ENCODE measurements at places on chromosomes 7 and 10.

- H3K36me3 ChIP-seq = no peaks in the 10 kb centered on the region
- H3K27ac ChIP-seq = no peak overlapping the region
- no peaks in the 10 kb centered on the region for H3K4me1 ChIP-seq
Measured at GRCh38 chr7:135740889-135741288, 7.7 kb downstream of the FAM180A start.

DNA sequence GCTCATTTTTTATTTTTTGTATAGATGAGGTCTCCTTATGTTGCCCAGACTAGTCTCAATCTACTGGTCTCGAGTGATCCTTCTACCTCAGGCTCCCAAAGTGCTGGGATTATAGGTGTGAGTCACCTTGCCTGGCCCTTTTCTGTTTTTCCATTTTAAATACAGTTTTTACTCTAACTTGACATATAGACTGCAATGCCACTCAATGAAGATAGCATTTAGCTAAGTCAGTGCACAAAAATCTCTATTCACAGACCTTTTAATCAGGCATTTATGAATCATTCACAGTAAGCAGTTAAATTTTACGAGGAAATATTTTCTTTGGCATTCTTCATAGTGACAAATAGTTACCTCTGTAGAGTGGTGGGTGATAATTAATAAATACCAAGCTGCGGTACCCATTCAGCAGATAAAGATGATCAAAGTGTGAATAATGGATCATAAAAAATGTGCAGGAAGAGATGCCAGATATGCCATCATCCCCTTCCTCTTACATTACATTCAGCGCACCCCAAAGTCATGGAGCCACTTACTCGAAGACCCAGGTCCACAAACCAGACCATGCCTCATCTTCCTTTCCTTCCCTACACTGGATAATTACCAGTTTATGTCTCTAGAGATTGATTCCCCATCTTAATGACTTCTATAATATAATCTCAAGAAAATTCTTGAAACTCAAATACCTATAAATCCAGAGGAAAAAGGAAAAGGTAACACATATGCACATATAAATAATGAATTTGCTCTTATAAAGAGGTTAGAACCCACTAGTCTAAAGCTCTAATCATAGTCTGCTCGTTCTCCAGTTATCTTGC lies 56.0 kb downstream of the UBE2H start:
- H3K27ac ChIP-seq = no peak overlapping the region
- H3K27me3 ChIP-seq = no peaks in the 10 kb centered on the region
- H3K36me3 ChIP-seq = peaks cover 5% of the 10 kb centered on the region
- H3K4me1 ChIP-seq = peaks cover 23% of the 10 kb centered on the region

GRCh38 chr7:111145472-111145871 lies 54.5 kb downstream of the LRRN3 start:
- H3K27ac ChIP-seq = no peak overlapping the region
- H3K4me3 ChIP-seq = no peak overlapping the region
- peaks cover 4% of the 10 kb centered on the region for H3K36me3 ChIP-seq

DNA sequence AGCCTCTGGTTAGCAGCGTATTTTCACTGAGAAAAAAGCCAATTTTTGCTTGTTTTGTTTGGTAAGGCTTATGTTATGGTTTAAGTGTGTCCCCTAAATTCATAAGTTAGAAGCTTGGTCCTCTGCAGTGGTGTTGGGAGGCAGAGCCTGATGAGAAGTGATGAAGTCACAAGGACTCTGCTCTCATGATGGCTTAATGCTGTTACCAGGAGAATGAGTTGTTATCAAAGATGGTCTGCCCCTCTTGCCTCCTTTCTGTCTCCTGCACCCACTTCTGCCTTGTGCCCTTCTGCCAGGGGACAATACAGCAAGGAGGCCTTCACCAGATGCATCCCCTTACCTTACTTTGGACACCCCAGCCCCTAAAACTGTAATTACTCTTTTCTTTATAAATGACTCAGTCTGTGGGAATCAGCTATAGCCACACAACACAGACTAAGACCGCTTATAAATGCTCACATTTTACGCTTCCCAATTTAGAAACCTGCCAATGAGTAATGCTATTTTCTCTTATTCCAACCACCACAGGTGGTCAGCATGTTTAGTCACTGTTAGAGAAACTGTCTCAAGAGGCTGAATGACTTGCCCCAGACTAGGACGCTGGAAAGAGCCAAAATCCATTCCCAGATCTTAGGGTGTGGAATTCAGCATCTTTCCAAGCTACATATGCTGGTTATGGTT lies 6.1 kb upstream of the PKD1L1 start:
- peaks cover 10% of the 10 kb centered on the region for H3K4me1 ChIP-seq
- H3K27ac ChIP-seq = peak overlapping the region; percentile 66
- no peak for DNase-seq

DNA sequence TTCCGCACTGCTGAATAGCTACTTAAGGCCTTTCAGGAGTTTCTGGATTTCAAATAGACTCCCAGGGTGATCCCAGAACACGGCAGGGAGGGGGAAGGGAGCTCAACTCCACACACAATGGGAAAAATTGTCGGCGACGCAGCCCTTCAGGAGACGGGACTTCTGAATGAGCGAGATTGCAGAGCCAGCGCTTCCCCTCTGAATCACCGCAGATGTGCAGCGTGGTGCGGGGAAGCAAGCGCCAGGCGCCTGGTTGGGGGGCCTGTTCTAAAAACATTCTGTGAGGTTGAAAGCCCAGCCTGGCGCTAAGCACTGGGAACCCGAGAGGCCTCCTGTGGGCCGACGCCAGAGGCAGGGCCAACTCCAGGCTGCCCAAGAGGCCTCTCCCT lies 163.3 kb downstream of the MAD1L1 start:
- peaks cover 16% of the 10 kb centered on the region for H3K4me1 ChIP-seq
- no peaks in the 10 kb centered on the region for H3K27me3 ChIP-seq
- DNase-seq = no peak
- H3K4me3 ChIP-seq = no peak overlapping the region
- H3K27ac ChIP-seq = no peak overlapping the region

- no peaks in the 10 kb centered on the region for H3K27me3 ChIP-seq
- no peak overlapping the region for H3K4me3 ChIP-seq
- DNase-seq = no peak
- H3K27ac ChIP-seq = no peak overlapping the region
- peaks cover 10% of the 10 kb centered on the region for H3K4me1 ChIP-seq
Measured at GRCh38 chr7:77528368-77528767, 8.7 kb upstream of the PTPN12 start.

DNA sequence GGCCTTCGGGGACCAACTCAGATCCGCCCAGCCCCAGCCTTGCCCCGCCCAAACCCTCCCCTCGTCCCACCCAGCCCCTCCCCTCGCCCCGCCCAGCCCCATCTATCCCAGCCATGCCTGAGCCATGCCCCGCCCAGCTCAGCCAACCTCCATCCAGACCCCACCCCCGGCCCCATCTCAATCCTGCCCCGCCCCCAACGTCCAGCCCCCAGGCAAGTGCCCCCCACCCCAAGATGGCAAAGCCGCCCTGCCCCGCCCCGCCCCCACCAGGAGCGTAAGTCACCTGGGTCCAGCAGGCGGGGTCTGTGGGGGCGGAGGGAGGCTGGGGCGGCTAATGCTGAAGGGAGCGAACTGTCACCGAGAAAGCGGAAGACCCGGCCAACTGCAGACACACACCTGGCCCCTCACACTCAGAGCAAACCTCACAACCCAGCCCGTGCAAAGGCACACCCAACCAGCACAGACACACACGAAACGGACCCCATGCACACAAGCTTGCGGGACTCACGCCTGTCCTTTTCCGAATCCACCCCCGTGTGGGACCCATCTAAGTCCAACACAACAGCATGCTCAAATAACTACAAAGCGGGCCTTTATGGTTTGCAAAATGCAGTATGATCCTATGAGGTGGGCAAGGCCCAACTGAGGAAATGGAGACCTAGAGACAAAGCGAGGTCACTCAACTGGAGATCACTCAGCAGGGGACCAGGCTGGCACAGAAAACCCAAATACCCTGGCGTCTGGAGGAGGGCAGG lies 11.5 kb upstream of the OGA start:
- H3K4me3 ChIP-seq = peak overlapping the region; percentile 69
- peak; percentile 72 for DNase-seq
- peaks cover 34% of the 10 kb centered on the region for H3K4me1 ChIP-seq

GRCh38 chr7:150363370-150363769 lies 5.3 kb upstream of the REPIN1 start:
- H3K36me3 ChIP-seq = peaks cover 6% of the 10 kb centered on the region
- peaks cover 42% of the 10 kb centered on the region for H3K4me1 ChIP-seq
- H3K4me3 ChIP-seq = no peak overlapping the region
- no peak for DNase-seq

DNA sequence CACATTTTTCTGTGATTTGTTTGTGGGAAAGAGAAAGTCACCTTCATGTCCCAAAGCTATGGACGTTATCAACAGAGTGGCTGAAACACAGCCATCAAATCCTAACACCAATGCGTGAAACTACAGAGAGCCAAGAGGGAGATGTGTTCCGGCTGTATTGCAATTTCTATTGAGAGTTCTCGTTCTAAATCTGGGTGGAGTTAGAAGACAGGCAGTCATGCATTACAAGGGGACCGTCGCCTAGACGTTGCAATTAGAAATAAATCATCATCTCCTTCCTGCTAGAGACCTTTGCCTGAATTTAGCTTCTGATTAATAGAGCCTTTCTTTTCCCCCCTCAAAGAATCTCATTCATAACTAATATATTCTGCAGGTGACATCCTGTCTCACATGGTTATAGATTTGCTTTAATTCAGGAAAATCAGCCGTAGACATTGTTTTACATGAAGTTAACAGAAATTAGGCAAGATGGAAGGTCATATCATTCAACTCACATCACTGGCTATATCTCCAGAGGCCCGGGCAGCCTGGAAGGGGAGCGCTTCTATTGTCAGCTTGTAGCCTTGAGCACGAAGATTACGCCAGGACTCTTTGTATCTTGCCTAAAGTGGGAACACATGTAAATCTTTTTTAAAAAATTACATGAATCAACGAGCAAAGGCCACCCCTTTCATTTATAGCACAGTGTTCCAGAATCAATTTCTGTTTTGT lies 52.6 kb downstream of the HABP2 start:
- no peak for DNase-seq
- no peak overlapping the region for H3K27ac ChIP-seq
- no peaks in the 10 kb centered on the region for H3K36me3 ChIP-seq

GRCh38 chr7:84780158-84781124 lies 406.4 kb downstream of the SEMA3D start:
- H3K27ac ChIP-seq = no peak overlapping the region
- no peak overlapping the region for H3K4me3 ChIP-seq
- H3K27me3 ChIP-seq = no peaks in the 10 kb centered on the region
- DNase-seq = no peak
- no peaks in the 10 kb centered on the region for H3K36me3 ChIP-seq

DNA sequence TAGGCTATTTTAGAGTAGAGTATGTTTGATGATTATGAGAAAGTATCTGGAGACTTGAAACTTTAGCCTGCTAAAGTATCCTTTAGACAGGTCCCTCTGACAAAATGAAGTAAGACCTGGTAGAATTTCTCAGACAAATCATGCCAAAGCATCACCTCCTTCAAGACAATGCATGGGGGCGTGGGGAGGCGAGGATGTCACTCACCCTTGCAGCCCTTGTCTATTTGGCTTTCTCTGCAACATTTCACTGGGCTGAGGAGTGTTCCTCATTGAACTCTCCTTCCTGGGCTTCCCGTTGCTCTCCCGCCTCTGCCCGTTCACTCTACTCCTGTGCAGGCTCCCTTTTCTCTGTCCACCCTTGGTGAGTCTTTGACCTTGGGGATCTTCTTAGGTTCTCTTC lies 98.5 kb downstream of the JAZF1 start:
- H3K4me3 ChIP-seq = no peak overlapping the region
- no peaks in the 10 kb centered on the region for H3K36me3 ChIP-seq
- no peak overlapping the region for H3K27ac ChIP-seq
- DNase-seq = no peak
- H3K4me1 ChIP-seq = peaks cover 6% of the 10 kb centered on the region
- H3K27me3 ChIP-seq = peaks cover 4% of the 10 kb centered on the region

DNA sequence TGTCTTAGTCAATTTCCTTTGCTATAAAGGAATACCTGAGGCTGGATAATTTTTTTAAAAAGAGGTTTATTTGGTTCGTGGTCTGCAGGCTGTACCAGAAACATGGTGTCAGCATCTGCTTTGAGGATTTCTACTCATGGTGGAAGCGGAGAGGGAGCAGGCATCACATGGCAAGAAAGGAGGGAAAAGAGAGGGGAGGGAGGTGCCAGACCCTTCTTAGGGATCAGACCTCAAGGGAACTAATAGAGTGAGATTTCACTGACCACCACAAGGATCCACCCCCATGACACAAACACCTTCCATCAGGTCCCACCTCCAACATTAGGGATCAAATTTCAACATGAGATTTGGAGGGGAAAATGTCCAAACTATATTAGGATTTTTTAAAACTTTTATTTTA lies 27.0 kb upstream of the AKR1B10 start:
- H3K4me1 ChIP-seq = no peaks in the 10 kb centered on the region
- no peak overlapping the region for H3K27ac ChIP-seq
- H3K4me3 ChIP-seq = no peak overlapping the region

DNA sequence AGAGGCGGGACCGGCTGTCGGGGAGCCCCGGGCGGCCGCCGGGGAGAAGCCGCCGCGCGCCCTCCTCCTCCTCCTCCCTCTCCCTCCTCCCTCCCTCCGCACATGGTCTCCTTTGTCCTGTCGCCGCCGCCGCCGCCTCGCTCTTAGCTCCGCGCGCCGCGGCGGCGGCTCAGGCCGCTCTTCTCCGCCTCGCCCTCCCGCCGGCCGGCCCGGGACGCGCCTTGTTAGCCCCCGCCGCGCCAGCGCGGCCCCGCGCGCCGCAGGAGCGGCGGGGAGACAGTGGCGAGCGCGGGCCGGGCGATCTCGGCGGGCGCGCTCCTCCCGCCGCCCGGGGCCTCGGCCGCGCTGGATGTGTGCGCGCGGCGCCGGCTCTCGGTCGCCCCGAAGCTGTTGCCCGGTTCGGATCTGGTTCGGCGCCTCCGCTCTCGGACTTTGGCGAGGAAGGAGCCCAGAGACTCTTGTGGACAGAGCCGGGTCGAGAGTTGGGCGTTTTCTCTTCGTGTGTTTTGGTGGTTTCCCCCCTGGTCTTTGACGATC lies 437.4 kb upstream of the GALNT17 start:
- peak overlapping the region; percentile 74 for H3K4me3 ChIP-seq

DNA sequence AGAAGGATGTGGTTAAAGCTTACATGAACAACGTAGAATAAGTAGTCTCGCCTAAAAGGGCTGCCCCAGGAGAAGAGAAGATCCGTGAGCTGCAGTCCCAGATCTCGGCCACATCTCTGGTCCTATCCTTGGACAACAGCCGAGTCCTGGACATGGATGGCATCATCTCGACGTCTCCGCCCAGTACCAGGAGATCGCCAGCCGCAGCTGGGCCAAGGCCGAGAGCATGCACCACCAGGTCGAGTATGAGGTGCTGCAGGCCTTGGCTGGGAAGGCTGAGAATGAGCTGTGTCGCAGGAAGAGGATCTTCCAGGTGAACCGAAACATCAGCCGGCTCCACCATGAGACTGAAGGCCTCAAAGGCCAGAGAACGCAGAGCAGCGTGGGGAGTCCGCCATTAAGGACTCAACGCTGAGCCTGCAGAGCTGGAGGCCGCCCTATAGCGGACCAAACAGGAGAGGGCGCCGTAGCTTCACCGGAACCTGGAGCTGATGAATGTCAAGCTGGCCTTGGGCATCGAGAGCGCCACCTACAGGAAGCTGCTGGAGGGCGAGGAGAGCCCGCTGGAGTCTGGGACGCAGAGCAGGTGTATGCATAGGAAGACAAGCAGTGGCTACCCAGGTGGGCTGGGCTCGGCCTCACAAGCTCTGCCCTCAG lies 22.2 kb downstream of the LIPK start:
- no peak overlapping the region for H3K4me3 ChIP-seq
- H3K4me1 ChIP-seq = peaks cover 8% of the 10 kb centered on the region
- peak; percentile 58 for DNase-seq

All from activated naive CD8-positive, alpha-beta T cell treated with anti-CD3 and anti-CD28 coated beads for 36 hours (primary cell).